ENCODE measurements at places on chromosomes 1 and 21. TPM values are rescaled to one million over a fixed set of nuclear protein-coding genes. Genes with fewer than 3 reads are reported as not detected.

DNA sequence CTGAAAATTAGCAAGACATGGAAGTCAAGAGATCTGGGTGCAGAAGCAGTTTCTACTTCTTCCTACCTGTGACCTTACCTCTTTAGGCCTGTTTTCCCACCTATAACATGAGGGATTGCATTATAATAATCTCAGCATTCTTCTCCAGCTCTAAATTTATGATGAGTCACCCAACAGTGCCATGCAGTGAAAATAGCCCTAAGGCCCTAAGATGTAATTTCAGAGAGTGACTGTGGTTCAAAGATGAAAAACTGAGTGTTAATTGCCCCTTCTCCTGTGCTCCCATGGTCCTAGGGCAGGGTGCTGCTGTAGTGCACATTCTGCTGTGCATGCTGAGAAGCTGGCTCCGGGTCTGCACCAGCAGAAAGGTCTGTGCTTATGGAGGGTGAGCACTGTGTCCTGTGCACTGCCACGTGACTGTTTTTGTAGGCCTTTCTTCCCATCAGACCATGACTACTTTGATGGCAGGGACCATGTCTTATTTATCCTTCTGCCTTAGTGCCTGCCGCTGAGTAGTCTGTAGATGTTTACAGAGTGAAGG lies 29.7 kb downstream of the JUN start:
- no peak for DNase-seq
- no peak overlapping the region for H3K4me3 ChIP-seq
- H3K27ac ChIP-seq: peak overlapping the region; percentile 75
- no peaks in the 10 kb centered on the region for H3K27me3 ChIP-seq

DNA sequence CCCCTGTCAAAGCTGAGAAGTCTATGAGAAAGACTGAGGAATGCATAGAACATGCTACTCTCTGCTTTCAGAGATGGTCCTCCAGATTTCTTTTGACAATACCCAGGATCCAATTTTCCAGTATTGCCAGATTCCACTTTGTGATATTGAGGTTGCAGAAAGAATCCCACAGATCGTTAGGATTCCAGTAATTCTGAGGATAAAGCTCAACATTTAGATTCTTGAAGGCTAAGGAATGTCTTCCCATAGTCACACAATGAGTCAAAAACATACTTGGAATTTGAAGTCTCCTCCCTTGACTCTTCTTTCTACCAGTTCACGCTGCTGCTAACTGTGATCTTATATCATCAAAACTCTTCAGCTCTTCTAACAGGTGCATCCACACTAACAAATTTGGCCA lies 57.1 kb downstream of the TNFSF18 start:
- no peak for DNase-seq
- no peaks in the 10 kb centered on the region for H3K4me1 ChIP-seq
- H3K27ac ChIP-seq: no peak overlapping the region
- no peak overlapping the region for H3K4me3 ChIP-seq
- no peaks in the 10 kb centered on the region for H3K36me3 ChIP-seq
- no peaks in the 10 kb centered on the region for H3K27me3 ChIP-seq

DNA sequence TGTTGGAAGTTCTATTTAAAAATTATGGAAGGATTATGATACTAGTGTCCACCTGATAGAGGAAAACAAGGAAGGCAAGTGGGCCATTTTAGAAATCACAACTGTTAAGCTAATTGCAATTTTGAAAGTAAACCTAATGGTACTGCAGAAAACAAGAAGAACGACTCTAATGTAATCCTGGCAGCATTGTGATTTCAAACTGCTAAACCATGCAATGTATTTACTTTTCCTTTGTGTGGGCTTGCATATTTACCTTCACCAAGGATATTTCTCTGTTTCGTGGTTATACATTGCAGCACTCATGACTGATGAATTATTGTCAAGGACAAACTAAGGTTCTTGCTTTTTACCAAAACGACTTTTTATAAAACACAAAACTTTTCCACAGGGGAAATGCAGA lies 88.1 kb downstream of the TM2D1 start:
- no peaks in the 10 kb centered on the region for H3K36me3 ChIP-seq
- DNase-seq: no peak
- H3K4me1 ChIP-seq: peaks cover 40% of the 10 kb centered on the region
- H3K27ac ChIP-seq: peak overlapping the region; percentile 89
- peak overlapping the region; percentile 5 for H3K4me3 ChIP-seq
- no peaks in the 10 kb centered on the region for H3K27me3 ChIP-seq

DNA sequence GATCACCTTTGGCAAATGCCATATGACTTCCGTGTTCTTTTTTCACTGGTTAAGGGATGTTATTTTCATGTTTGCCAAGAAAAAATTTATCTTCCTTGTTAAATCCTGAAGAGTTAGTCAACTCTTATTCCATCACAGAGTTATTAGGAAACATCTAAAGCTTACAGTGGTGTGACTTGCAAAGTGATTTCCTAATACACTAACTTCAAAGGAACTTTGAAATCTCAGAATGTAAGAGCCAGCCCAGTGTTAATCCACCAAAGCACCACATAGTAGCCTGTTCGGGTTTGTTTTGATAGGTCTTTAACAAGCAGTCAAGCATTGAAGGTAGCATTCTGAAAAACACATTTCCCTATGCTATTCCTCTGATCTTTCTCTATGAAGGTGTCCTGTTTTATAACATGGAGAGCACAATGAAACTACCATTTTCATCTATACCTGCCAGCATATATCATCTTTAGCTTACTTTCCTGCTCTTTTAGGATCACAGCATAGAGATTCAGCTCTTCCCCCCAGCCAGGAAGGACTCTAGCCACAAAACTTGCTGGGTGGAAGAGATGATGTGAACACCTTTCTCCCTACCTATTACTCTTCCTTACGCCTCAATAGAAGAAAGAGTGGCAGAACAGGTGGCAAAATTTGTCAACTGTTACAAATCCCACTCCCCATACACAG lies 82.4 kb upstream of the MAGI3 start:
- no peak overlapping the region for H3K27ac ChIP-seq
- H3K4me3 ChIP-seq: no peak overlapping the region
- no peaks in the 10 kb centered on the region for H3K27me3 ChIP-seq
- H3K4me1 ChIP-seq: no peaks in the 10 kb centered on the region
- no peaks in the 10 kb centered on the region for H3K36me3 ChIP-seq

DNA sequence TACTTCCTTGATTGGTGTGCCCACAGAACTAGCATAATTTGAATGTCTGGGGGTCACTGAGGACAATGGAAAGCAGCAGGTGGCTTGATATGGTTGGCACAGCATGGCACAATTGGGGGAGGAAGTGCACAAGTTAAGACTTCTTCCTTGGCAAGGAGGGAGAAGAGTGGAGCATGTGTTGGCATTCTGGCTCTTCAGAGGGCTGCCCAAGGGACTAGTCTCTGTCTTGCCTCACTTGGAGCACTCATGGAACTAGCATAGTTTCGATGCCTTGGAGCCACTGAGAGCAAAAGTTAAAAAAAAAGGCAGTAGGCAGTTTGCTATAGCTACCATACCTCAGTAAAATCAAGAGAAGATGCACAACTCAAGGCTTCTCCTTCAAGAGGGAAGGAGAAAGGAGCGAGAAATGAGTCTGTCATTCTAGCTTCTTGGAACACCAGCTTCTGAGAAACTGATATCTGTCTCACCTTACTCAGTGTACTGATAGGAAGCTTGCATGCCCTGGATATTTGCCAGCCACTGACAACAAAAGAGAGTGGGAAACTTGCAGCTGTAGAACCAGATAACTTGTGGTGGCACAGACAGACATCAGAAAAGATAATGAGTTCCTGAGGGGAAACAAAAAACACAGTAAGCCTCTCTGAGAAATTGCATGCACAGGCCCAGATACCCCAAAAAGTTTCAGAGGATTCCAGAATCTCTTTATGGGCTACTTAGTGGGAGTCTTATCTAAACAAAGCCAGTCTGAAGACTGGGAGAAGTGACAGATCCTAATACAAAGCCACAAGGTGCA lies 207.5 kb upstream of the SAMSN1 start:
- no peaks in the 10 kb centered on the region for H3K36me3 ChIP-seq
- no peak for DNase-seq
- H3K4me1 ChIP-seq: no peaks in the 10 kb centered on the region

GRCh38 chr1:211924256-211924655 lies 93.7 kb upstream of the LPGAT1 start:
- DNase-seq: no peak
- no peaks in the 10 kb centered on the region for H3K4me1 ChIP-seq
- H3K36me3 ChIP-seq: no peaks in the 10 kb centered on the region

GRCh38 chr1:14983277-14983676 lies 170.3 kb upstream of the TMEM51 start:
- H3K27me3 ChIP-seq: no peaks in the 10 kb centered on the region
- no peak overlapping the region for H3K27ac ChIP-seq
- H3K4me1 ChIP-seq: peaks cover 2% of the 10 kb centered on the region
- H3K4me3 ChIP-seq: no peak overlapping the region
- no peaks in the 10 kb centered on the region for H3K36me3 ChIP-seq

GRCh38 chr1:87941337-87941946 lies 612.8 kb downstream of the LMO4 start:
- H3K36me3 ChIP-seq: no peaks in the 10 kb centered on the region
- no peak overlapping the region for H3K4me3 ChIP-seq
- peaks cover 12% of the 10 kb centered on the region for H3K4me1 ChIP-seq
- peak overlapping the region; percentile 55 for H3K27ac ChIP-seq

DNA sequence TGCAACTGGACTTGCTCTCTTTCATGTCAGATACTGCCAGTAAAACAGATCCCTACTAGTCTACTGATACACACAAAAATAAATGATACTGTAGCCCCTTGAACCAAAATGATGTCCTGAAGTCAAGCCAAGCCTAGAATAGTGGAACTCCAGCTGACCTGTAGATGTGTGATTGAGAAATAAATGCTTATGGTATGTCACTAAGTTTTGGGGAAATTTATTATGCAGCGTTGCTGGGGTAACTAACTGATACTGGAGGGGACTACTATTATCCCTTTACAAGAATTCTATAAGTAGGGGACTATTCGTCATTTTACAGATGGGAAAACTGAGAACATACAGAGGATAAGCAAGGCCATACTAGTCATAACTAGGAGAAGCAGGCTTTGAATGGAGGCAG lies 55.6 kb downstream of the RPL5 start:
- H3K27ac ChIP-seq: no peak overlapping the region
- H3K4me1 ChIP-seq: no peaks in the 10 kb centered on the region
- no peak overlapping the region for H3K4me3 ChIP-seq
- H3K36me3 ChIP-seq: no peaks in the 10 kb centered on the region

DNA sequence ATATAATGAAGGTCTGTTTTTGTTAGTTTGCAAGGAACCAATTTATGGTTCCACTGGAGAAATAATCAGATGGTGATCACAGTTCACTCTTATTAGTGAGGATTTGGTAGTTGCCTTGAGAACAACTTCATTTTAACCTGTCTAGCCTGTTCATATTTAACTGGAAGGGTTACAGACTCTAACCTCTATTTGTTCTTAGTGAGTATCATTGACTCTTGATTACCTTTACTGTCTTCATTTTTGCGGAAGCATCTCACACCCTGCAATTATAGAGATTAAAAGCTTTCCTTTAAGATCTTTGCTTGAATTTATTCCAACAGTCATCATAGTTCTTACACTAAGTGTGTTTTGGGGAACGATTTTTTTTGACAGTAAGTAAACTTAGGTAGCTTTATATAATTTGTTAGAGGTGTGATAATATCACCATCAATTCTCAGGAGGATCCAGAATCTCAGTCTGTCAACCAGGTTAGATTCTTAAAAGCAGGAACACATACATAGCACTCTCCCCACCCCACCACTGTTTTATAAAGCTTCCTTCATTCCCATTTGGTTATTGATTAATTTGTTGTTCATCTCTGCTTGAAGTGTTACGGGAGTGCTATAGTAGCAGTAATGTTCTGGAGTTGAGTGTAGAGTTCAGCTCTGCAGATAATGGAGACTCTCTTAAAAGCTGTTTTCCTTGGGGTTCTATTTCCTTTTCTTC lies 30.1 kb downstream of the B3GALT2 start:
- peaks cover 4% of the 10 kb centered on the region for H3K36me3 ChIP-seq
- no peaks in the 10 kb centered on the region for H3K27me3 ChIP-seq
- H3K4me3 ChIP-seq: no peak overlapping the region
- H3K27ac ChIP-seq: no peak overlapping the region
- DNase-seq: no peak

DNA sequence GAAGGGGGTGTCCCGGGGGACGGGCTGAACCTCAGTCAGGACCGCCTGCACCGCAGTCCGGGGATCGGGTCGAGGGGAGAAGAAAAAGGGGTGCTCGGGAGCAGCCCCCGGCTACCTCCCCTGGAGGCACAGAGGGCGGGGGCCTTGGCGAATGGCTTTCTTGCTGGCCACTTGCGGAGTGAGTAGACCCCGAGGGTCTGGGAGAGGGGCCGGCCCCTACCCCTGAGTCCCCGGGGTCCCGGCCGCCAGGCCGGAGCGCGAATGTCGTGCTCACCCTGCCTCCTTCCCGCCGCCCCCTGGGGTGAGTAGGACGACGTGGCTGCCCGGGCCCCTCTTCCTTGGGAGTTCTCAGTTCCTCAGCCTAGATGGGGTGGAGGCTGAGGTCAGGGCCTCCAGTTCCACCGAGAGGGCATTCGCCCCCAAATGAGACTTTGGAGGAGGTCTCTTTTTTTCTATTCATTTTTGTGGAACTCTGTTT lies 113.0 kb downstream of the OSBPL9 start:
- peaks cover 83% of the 10 kb centered on the region for H3K4me1 ChIP-seq
- peak overlapping the region; percentile 75 for H3K4me3 ChIP-seq

DNA sequence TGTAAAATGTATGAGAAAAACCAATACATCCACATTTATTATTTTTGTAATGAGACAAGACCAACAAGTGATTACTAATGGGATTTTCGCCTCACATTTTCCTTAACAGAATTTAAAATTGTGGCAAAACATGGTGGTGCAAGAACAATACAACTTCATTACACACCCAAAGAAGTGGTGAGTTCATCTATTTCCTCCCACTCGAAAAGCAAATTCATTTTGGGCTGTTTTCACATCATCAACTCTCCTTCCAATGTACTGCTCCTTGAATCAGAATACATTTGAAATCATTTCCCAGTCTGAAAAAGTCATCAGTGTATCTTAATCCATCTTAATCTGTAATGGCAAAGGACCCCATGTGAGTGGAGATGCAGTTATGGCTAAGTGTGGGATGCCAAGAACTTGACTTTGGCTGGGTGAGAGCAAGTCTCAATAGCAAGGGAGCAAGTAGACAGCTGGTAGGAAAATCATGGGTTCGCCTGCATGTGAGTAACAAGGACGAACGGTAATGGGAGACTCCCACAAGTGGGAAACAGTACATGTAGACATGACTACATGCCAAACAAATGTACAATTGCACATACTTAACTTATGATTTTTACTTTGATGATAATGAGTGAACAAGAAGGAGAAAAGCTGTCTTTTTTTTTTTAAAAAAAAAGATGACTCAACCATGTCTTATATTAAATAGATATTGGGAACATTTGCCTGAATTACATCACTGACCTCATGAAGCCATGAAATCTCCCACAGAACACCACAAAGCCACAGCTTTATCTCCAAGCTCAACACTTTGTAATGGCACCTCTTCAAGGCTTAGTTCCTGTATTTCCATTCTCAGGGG lies 46.0 kb downstream of the RUNX1 start:
- no peak for DNase-seq
- no peaks in the 10 kb centered on the region for H3K27me3 ChIP-seq
- H3K4me1 ChIP-seq: no peaks in the 10 kb centered on the region
- no peak overlapping the region for H3K4me3 ChIP-seq

Gene SLC9C2
- total RNA-seq: not detected

Gene CELA2B
- total RNA-seq: not detected

Gene SLAMF7
- 2.7 TPM for total RNA-seq

Gene INSRR
- total RNA-seq: not detected

Gene LEFTY1
- not detected for total RNA-seq

Gene FAM110D
- total RNA-seq: 9.9 TPM

Gene KLHL21
- 142 TPM for total RNA-seq

Gene LDLRAD1
- not detected for total RNA-seq

Data from thoracic aorta (tissue), 2 donors.